ENCODE measurements at places on chromosomes 7 and 10.

- no peak for DNase-seq
Observed at GRCh38 chr7:74606101-74606908, 51.2 kb upstream of the GTF2I start.

GRCh38 chr7:90412458-90413184, 9.4 kb downstream of the CLDN12 start:
- DNase-seq = no peak

DNA sequence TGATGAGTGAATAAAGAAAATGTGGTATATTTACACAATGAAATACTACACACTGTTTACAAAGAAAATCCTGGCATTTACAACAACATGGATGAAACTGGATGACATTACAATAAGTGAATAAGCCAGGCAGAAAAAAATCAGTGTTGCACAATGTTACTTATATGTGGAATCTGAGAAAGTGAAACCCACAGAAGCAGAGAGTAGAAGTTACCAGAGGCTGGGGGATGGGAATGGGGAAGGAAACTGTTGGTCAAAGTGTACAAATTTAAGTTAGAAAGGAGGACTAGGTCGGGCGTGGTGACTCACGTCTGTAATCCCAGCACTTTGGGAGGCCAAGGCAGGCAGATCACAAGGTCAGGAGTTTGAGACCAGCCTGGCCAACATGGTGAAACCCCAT, 538.5 kb upstream of the MKI67 start:
- no peak for DNase-seq

DNA sequence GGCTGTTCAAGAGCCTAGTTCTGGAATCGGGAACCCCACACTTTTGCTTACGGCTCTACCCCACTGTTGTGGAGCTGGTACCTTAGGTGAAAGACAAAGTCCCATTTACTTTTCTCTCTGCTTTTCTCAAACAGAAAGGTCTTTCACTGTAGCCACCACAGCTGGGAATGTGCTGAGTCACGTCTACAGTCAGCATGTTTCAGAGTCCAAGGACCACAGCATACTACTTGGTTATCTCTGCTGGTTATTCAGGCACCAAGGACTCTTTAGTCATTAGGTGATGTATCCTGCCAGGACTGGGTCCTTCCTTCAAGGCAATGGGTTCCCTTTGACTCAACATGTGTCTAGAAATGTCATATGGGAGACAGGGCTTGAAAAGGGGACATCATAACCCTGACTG, 266.8 kb upstream of the STEAP1 start:
- no peak for DNase-seq

DNA sequence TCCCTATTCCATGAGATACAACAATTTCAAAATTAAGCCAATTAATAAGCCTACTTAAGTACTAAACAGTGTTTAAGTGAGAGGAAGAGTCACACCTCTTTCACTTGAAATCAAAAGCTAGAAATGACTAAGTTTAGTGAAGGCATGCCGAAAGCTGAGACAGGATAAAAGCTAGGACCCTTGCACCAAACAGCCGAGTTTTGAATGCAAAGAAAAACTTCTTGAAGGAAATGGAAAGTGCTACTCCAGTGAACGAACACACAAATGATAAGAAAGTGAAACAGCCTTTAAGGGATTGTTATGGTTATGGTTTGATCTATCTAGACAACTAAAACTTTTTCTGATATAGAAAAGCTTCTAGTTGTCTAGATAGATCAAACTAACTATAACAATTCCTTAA, 135.4 kb upstream of the KMT2E start:
- DNase-seq = no peak

- DNase-seq = no peak
Observed at GRCh38 chr10:18230794-18231193, 90.6 kb downstream of the CACNB2 start.

GRCh38 chr10:3045471-3046209, 21.7 kb upstream of the PFKP start:
- no peak for DNase-seq

DNA sequence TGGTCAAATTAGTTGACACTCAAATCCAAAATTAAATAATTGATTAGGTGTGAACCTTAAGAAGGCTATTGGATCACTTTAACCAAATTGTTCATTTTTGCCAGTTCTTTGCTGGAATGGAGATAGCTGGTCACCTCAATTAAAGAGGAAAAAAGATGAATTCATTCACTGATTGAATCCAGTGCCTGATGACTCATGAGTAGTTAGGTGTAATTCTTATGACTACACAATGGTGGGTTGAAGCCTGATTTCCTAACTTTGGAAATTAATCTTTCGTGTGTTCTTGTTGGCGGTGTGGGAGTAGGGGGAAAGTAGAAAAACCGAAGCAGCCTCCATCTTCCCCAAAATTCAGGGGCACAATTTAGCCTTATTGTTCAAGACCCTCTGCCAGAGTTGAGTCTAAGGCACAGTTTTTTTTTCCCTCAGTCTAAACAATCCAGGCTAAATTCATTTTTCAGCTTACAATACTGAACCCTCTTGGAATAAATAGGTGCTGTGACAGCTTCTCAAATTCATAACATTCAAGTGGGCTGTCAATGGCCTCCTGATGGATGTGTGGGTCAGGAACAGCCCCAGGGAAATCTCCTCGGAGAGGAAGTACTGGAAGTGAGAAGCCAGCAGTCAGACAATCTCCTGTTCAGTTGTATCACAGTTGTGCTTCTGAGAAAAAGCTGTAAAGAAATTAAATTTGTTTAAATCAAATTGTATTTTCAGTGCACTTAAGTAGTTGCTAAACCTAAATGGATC, 356.6 kb downstream of the BBS9 start:
- DNase-seq = no peak

- no peak for DNase-seq
Observed at GRCh38 chr7:132965951-132966350, 115.9 kb downstream of the CHCHD3 start.

- peak; percentile 41 for DNase-seq
Observed at GRCh38 chr10:1461016-1461415, 276.3 kb downstream of the ADARB2 start.

DNA sequence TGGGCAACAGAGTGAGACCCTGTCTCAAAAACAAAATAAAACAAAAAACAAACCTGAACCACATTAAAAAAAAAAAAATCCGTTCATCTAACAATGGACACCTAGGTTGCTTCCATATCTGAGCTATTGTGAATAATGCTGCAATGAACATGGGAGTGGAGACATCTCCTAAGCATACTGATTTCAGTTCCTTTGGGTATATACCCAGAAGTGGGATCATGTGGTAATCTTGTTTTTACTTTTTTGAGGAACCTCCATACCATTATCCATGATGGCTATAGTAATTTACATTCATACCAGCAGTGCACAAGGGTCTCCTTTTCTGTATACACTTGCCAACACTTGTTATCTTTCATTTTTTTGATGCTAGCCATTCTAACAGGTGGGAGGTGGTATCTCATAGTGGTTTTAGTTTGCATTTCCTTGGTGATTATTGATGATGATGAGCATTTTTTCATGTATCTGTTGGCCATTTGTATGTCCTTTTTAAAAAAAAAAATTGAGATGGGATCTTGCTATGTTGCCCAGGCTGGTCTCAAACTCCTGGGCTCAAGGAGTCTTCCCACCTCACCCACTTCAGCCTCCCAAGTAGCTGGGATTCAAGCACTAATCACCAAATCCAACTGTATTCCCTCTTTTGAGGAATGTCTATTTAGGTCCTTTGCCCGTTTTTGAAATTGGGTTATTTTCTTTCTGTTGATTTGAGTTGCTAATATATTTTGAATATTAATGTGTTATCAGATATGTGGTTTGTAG, 17.5 kb downstream of the CDK13 start:
- DNase-seq = no peak

- DNase-seq = no peak
Observed at GRCh38 chr7:20602306-20602705, 13.2 kb upstream of the ABCB5 start.

- no peak for DNase-seq
Observed at GRCh38 chr7:130231792-130232191, 24.1 kb downstream of the SSMEM1 start.

GRCh38 chr10:79053481-79054202, 15.1 kb upstream of the ZMIZ1 start:
- DNase-seq = no peak

DNA sequence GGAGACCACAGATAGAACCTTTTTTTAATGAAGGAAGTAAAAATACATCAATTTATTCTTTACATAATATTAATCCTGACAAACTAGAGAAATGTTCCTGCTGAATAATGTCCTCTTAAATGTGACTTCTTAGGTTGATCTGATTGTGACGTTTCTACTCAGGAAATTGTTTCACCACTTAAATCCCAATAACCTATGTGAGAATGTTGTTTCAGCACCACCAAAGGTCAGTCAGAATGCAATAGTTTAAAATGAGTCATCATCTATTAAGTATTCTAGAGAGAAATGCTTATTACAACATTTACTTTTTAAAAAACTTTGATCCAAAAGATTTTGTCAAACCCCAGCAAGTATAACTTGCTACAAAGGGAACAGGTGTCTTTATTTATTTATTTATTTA, 155.4 kb upstream of the CACNA2D1 start:
- no peak for DNase-seq

DNA sequence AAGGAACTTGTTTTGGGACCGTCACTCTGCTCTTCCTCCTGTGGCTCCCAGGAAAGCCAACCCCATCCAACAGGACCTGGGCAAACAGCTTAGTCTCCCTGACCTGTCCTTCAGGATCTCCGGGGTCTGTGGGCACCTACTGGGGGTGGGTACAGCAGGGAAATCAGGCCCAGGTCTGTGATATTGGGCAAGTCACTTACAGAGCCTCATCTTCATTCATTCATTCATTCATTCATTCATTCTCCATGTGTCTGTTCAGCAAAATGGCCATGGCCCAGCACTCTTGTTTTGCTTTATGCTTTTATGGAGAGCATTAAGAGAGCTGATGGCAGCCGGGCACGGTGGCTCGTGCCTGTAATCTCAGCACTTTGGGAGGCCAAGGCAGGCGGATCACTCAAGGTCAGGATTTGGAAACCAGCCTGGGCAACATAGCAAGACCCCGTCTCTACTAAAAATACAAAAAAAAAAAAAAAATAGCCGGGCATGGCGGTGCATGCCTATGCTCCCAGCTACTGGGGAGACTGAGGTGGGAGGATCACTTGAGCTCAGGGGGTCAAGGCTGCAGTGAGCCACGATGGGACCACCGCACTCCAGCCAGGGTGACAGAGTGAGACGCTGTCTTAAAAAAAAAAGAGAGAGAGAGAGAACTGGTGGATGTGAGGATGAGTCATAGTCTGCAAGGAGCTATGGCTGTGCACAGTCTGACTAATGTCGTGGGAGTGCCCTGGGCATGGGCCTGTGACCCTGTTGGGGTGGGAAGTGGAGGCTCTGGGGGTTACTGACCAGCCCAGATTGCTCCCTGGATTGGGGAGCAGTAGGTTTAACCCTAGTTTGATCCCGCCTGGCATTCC, 54.3 kb downstream of the CLIP2 start:
- DNase-seq = no peak

DNA sequence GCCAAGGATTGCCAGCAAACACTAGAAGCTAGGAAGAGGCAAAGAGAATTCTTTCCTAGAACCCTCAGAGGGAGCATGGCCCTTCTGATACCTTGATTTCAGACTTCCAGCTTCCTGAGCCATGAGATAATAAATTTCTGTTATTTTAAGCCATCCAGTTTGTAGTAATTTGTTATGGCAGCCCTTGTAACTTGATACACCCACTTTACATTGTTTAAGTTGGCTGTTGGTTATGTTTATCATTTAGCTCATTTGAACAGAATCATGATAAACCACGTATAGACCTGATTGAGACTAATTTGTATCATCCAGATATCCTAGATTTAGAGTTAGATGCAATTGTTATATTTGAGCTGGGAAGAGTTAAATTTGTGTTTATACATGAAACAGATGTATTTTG, 9.4 kb upstream of the TES start:
- no peak for DNase-seq

- DNase-seq = no peak
Observed at GRCh38 chr7:92200791-92201190, 21.8 kb upstream of the LRRD1 start.

GRCh38 chr7:98223351-98223897, 12.2 kb downstream of the BHLHA15 start:
- no peak for DNase-seq

DNA sequence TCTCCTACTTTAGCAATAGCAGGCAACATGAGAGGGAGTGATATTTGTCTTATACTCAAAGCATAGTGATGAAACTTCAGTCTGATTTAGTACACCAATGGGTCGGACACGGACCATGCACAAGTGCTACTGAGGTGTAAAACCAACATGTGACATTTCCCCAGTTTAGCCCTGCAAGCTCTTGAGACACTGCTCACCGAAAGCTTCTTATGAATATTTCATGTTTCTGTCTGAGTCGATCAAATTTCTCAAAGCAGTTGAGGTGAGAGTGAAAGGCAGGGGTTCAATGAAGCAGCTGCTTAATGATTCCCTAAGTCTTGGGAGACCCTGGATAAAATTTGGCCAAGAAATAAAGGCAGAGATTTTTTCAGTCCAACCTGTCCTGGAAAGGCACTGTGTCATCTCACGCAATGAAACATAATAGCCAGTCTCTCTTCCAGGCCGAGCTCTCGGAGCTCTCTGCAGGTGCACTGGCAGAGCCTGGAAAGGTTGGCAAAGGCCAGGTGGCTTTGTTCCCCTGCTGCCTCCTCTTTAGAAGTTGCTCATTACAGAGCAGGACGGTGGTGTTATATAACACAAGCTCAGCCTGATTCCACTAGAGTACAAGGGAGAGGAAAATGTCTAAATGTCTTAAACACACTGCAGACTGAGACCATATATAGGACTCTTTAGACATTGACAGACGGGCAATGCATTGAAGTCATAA, 33.9 kb upstream of the XPNPEP1 start:
- DNase-seq = no peak

DNA sequence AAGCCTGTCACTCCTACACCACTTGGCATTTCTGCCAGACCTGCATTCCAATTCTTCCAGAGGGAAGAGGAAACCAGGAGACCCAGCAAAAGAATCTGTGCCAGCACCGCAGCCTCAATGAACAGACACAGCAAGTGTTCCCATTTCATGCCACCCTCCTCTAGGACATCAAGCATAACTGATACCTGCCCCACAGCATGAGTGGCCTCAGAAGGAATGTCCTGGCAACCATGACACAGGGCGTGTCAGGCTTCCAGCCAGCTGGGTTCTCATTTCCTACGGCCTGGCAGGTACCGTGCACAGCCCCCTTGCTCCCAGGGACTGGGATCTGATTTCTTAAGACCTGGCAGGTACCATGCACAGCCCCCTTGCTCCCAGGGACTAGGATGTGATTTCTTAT, 7.8 kb downstream of the MAD1L1 start:
- DNase-seq = no peak

- DNase-seq = no peak
Observed at GRCh38 chr10:77248104-77248790, 389.4 kb downstream of the KCNMA1 start.

- DNase-seq = peak; percentile 71
Observed at GRCh38 chr7:135661311-135662122, 797 bp upstream of the STMP1 start.

GRCh38 chr10:64312876-64313275, 791.7 kb downstream of the REEP3 start:
- no peak for DNase-seq

- no peak for DNase-seq
Observed at GRCh38 chr7:18474944-18475343, 20.6 kb upstream of the HDAC9 start.

- DNase-seq = no peak
Observed at GRCh38 chr10:100886963-100887362, 25.8 kb upstream of the SLF2 start.

All from NCI-H2081 treated with DMSO at 0.1 percent for 48 hours (cell line).